Spinal cord (tissue), 10 donors: ENCODE measurements at places on chromosomes 3 and 15. TPM values are rescaled to one million over a fixed set of nuclear protein-coding genes. Genes with fewer than 3 reads are reported as not detected.

GRCh38 chr3:48655606-48656005, 7.1 kb downstream of the CELSR3 start:
- DNase-seq, result no peak

- peak; percentile 82 for DNase-seq
These were observed 69.7 kb downstream of the GAP43 start for GRCh38 chr3:115692887-115693524.

KLHDC8B gene
- total RNA-seq, result 61.6 TPM

- peak; percentile 61 for DNase-seq
These were observed 17.1 kb downstream of the CCDC13 start for GRCh38 chr3:42755681-42756578.

CLDN1 gene
- total RNA-seq, result 9.9 TPM

DNA sequence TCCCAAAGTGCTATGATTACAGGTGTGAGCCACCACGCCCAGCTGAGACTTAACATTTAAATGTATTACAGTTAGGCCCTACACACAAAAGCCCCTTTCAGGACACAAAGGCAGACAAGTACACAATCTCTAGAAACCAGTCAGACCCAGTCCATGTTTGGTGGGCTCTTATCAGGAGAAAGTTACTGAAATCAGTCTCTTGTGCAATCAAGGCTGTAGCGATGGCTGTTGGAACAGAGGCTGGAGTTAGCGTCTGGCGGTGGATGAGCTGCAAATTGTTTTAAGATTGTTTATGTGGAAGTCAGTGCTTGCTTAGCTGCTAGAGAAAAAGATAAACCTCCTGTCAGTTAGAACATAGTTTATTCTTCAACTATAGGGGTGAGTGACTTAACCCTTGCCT, 89.5 kb upstream of the SNRPN start:
- DNase-seq, result no peak

C3orf22 gene
- not detected for total RNA-seq

KIF15 gene
- total RNA-seq, result 10.4 TPM

P2RY12 gene
- total RNA-seq, result 64.9 TPM

DLL4 gene
- total RNA-seq, result 5.8 TPM

DNA sequence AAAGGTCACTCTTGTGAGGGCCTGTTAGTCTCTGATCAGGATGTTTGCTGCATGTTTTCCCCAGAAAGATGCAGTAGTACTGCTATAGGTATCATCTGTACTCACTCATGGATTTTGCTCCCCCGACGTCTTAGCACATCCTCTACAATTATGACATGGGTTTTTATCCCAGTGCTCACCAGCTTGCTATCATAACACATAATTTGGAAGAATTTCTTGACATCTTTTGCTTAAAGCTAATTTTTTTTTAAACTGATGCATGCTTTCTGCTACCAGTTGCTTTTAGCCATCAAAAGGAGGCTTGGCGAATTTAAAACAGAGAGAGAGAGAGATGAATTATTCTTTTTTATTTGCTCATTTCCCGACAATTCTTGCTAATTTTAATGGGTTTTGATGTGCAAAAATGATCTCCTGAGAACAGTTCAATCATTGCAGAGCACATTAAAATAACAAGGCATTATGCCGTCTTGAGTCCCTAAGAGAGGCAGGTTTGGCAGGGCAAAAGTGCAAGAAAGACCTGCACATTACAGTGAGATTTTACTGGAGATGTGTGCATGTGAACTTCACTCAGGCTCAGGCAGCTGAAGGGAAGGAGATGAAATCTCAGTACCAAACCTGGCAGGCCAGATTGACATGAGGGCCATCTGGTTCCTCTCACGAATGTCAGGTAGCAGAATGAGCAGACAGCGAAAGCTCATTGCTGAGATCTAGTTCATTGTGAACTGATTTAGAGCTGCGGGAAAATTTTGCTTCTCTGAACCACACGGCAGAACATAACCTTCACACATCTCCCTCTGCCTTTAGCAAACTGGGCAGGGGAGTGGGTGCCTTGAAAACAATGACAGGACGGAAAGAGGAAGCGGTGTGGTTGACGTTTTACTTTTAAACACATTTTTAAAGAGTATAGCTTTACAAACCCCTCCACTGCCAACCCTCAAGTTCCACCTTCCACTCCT, 25.9 kb upstream of the GOLGA8B start:
- no peak for DNase-seq

GPR160 gene
- total RNA-seq, result 7.2 TPM

GRCh38 chr15:82178061-82178460, 84.5 kb downstream of the EFL1 start:
- no peak for DNase-seq

- DNase-seq, result peak; percentile 26
These were observed 250.3 kb downstream of the SLC9A9 start for GRCh38 chr3:143597774-143598652.

ERC2 gene
- 24.0 TPM for total RNA-seq

DPPA2 gene
- not detected for total RNA-seq

- no peak for DNase-seq
These were observed 13.1 kb upstream of the SCN5A start for GRCh38 chr3:38662544-38662943.

DYNLT2B gene
- 7.9 TPM for total RNA-seq

GRCh38 chr15:71548401-71548807, 261.9 kb upstream of the NR2E3 start:
- DNase-seq, result no peak

THRB gene
- 7.5 TPM for total RNA-seq
